ENCODE measurements at places on chromosomes 7 and 10.

DNA sequence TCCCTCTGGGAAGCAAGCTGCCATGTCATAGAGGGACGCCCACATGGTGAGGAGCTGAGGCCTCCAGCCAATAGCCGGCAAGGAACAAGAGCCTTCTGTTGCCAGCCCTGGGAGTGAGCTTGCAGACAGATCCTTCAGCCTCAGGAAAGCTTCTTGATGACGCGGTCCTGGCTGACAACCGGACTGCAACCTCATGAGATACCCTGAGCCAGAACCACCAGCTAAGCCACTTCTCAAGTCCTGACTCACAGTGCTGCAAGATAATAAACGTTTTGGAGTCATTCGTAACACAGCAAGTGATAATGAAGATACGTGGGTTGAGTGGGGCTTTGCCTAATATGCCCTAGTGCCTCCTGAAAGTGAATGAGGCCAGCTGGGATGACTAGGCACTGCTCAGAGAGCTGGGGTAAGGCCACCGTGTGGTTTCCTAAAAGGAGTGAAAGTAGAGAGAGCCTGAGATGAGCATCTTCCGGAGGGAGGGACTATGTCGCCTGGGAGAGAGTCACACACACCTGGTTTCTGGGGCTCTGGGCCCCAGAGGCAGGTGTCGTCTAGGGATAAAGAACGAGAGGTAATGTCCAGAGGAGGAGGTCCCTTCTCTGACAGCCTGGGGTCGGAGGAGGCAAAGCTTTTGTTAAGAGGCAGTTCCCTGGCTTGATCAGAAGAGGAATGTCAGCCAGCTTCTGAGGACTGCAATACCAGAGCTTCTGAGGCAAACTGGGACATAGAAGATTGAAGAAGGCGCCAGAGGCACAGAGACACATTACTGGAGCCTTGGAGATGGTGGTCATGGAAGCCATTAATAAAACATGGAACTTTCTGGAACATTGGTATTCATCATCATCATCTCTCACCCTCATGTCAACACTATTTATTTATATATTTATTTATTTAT lies 53.6 kb downstream of the PYROXD2 start:
- no peaks in the 10 kb centered on the region for H3K27me3 ChIP-seq
- H3K4me3 ChIP-seq, result no peak overlapping the region
- no peak overlapping the region for H3K27ac ChIP-seq

- H3K36me3 ChIP-seq, result no peaks in the 10 kb centered on the region
- no peak overlapping the region for H3K4me3 ChIP-seq
- DNase-seq, result no peak
- no peak overlapping the region for H3K27ac ChIP-seq
These were observed 99.8 kb downstream of the KCNMA1 start for GRCh38 chr10:77537720-77538373.

DNA sequence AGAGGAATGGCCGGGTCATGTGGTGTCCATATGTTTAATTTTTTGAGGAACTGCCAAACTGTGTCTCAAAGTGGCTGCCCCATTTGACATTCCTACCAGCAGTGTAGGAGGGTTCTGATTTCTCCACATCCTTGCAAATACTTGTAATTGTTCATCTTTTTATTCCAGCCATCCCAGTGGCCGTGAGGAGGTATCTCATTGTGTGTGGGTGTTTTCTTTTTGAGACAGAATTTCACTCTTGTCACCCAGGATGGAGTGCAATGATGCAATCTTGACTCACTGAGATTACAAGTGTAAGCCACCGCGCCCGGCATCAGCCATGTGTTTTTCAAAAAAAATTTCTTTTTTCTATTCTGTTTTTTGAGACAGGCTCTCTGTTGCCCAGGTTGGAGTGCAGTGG lies 38.7 kb upstream of the DLG5 start:
- H3K4me3 ChIP-seq, result no peak overlapping the region
- H3K27ac ChIP-seq, result no peak overlapping the region
- no peaks in the 10 kb centered on the region for H3K27me3 ChIP-seq
- H3K36me3 ChIP-seq, result no peaks in the 10 kb centered on the region

DNA sequence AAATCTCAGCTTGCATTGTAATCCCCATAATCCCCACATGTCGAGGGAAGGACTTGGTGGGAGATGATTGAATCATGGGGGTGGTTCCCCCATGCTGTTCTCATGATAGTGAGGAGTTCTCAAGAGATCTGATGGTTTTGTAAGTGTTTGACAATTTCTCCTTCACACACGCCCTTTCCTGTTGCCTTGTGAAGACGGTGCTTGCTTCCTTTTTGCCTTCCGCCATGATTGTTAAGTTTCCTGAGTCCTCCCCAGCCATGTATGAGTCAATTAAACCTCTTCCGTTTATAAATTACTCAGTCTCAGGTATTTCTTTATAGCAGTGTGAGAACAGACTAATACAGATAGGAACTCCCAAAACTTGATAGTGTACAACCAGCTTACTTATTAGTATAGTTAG lies 98.6 kb downstream of the CREM start:
- DNase-seq, result no peak
- H3K36me3 ChIP-seq, result no peaks in the 10 kb centered on the region
- peaks cover 3% of the 10 kb centered on the region for H3K4me1 ChIP-seq
- no peaks in the 10 kb centered on the region for H3K27me3 ChIP-seq
- H3K4me3 ChIP-seq, result no peak overlapping the region

- peaks cover 6% of the 10 kb centered on the region for H3K27me3 ChIP-seq
- DNase-seq, result no peak
These were observed 34.6 kb upstream of the HSPA12A start for GRCh38 chr10:116777006-116777405.

- H3K27ac ChIP-seq, result no peak overlapping the region
- H3K4me1 ChIP-seq, result no peaks in the 10 kb centered on the region
- no peaks in the 10 kb centered on the region for H3K27me3 ChIP-seq
These were observed 62.0 kb upstream of the RNF32 start for GRCh38 chr7:156578578-156578940.

DNA sequence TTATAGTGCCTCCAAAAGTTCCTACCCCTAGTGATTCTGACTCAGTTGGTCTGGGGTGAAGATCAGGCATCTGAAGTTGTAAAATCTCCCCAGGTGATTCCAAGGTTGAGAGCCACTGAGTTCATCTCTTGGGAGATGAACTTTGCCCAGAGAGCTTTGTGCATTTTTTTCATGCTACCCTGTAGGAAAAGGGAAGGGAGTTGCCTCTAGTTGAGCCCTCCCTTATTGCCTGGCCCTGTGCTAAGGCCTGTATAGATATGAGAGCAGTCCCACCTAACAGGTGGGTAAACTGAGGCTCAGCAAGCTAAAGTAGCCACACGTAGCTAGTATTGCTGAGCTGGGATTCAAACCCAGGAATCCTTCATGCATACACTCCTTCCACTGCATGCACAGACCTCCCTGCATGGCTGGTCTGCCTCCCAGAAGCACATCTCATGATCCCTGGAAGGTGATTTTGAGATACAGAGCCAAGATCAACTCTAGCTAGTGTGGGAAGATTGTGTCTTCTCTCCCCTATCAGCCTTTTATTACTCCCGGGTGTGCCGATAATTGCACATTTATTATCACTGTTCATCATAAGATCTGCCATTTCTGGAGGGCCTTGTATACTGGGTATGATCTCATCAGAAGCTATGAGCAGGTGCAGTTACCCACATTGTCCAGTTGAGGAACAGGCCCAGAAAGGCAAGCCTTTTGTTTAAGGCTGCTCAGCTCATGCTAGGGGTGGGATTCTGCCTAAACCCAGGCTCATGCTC lies 47.0 kb downstream of the TBATA start:
- DNase-seq, result no peak
- no peaks in the 10 kb centered on the region for H3K27me3 ChIP-seq
- no peak overlapping the region for H3K4me3 ChIP-seq
- H3K4me1 ChIP-seq, result no peaks in the 10 kb centered on the region

DNA sequence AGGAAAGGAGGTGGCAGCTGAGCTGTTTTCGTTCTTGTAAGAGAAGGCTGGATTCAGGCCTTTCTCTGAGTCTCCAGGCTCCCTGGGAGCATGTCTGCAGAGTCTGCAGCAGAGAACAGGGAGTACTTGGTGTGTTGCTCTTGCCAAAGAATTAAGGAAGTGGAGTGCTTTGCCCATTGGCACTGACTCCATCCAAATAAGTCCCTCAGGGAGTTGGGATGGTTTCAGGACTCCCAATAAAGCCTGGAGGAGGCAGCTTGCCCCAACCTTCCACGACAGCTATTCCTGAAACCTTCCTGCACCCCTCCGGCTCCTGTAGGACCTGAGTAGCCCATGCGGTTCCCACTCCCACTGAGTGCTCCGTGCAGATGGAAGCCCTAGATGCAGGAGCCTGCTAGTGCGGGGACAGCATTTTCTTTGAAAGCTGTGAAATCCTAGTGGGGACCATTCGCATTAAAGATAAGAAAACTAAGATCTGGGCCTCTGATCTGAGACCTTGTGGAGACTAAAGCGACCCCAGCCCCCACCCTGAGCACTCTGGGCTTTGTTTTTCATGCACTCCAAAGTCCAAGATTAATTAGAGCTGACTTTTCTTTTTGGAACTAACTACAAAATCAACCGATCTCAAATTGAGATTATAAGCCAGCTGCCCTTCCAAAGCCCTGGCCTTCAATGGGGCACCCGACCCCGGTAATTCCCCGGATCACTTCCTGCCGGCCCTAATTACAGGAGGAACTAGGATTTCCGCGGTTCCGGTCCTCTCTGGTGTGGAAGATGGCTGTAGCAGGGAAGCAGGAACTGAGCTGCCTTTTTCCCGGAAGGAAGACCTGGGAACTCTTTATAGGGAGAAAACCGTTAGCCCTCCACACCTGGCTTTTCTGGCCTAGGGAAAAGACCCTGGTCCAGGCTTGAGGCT lies 110.2 kb downstream of the COL13A1 start:
- no peaks in the 10 kb centered on the region for H3K27me3 ChIP-seq
- no peaks in the 10 kb centered on the region for H3K36me3 ChIP-seq

DNA sequence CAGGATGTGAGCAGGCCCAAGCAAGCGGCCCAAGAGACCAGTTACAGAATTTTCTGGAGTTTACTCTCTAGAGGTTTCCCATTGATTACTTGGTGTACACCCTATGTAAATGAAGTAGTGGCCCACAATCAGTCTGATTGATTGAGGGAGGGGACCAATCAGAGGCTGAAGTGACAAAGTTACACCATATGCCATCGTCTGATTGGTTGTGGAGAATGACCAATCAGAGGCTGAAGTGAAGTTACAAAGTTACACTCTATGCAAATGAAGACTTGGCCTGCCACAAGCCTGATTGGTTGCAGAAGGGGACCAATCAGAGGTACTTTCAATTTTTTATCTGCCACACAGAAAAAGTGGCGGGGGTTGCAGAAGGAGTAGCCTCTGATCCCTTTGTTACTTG lies 83.7 kb downstream of the KIF20B start:
- no peak for DNase-seq
- H3K4me3 ChIP-seq, result no peak overlapping the region
- H3K27ac ChIP-seq, result no peak overlapping the region
- no peaks in the 10 kb centered on the region for H3K36me3 ChIP-seq
- no peaks in the 10 kb centered on the region for H3K27me3 ChIP-seq
- no peaks in the 10 kb centered on the region for H3K4me1 ChIP-seq

GRCh38 chr7:24229481-24230226 lies 54.3 kb upstream of the NPY start:
- no peak overlapping the region for H3K4me3 ChIP-seq
- no peak overlapping the region for H3K27ac ChIP-seq
- H3K27me3 ChIP-seq, result no peaks in the 10 kb centered on the region
- peaks cover 11% of the 10 kb centered on the region for H3K4me1 ChIP-seq
- no peaks in the 10 kb centered on the region for H3K36me3 ChIP-seq

GRCh38 chr7:55348502-55348901 lies 16.6 kb upstream of the LANCL2 start:
- DNase-seq, result no peak
- H3K4me3 ChIP-seq, result no peak overlapping the region
- H3K27me3 ChIP-seq, result no peaks in the 10 kb centered on the region
- no peaks in the 10 kb centered on the region for H3K36me3 ChIP-seq
- no peaks in the 10 kb centered on the region for H3K4me1 ChIP-seq

GRCh38 chr7:29231671-29232232 lies 37.2 kb downstream of the CHN2 start:
- no peak overlapping the region for H3K27ac ChIP-seq
- H3K27me3 ChIP-seq, result no peaks in the 10 kb centered on the region
- no peak overlapping the region for H3K4me3 ChIP-seq
- no peaks in the 10 kb centered on the region for H3K36me3 ChIP-seq

GRCh38 chr10:69868821-69869220 lies 67.1 kb downstream of the COL13A1 start:
- no peak overlapping the region for H3K27ac ChIP-seq
- no peaks in the 10 kb centered on the region for H3K36me3 ChIP-seq
- no peak for DNase-seq
- no peak overlapping the region for H3K4me3 ChIP-seq
- H3K4me1 ChIP-seq, result no peaks in the 10 kb centered on the region

- H3K4me1 ChIP-seq, result no peaks in the 10 kb centered on the region
- H3K36me3 ChIP-seq, result no peaks in the 10 kb centered on the region
- DNase-seq, result no peak
These were observed 21.8 kb upstream of the SMNDC1 start for GRCh38 chr10:110326351-110327032.

DNA sequence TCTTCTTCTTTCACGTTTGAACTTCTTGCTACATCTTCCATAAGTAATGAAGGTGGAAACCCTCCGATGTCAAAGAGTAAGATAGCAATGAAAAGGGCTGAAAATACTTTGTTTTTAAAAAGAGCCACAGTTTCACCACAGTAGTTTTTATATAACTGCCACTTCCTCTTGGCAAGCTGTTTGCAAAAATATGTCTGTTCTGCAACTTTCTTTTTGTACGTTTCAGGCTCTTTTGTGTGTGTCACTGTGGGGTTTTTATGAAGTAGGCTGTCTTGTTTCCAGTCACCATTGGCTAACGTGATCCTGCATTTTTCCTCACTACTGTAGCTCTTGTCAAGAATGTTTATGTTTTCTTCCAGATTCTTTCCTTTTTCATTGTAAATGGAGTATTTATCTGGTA lies 55.6 kb downstream of the SLC16A9 start:
- no peaks in the 10 kb centered on the region for H3K4me1 ChIP-seq
- no peaks in the 10 kb centered on the region for H3K27me3 ChIP-seq
- DNase-seq, result no peak
- H3K27ac ChIP-seq, result no peak overlapping the region

- no peaks in the 10 kb centered on the region for H3K36me3 ChIP-seq
- no peak overlapping the region for H3K27ac ChIP-seq
- H3K27me3 ChIP-seq, result no peaks in the 10 kb centered on the region
- no peaks in the 10 kb centered on the region for H3K4me1 ChIP-seq
These were observed 177.4 kb upstream of the PRR15 start for GRCh38 chr7:29386196-29386765.

DNA sequence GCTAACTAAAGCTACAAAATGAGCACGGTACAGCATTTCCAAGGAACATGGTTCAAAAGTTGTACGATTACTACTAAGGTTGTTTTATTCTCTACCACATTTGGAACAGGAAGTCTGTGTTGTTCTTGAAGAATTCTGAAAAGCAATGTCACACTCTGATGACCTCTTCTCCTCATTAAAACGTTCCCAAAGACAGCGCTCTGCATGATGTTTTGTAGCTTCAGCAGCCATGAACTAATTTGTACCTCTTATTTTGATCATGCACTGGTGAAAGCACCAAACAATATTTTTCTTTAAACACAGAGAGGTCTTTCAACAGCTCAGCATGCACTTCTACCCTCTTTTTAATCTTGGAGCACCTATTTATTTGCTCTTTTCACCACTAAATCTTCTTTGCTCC lies 75.0 kb upstream of the TES start:
- no peaks in the 10 kb centered on the region for H3K27me3 ChIP-seq
- H3K4me1 ChIP-seq, result no peaks in the 10 kb centered on the region
- no peak overlapping the region for H3K27ac ChIP-seq
- no peak for DNase-seq

- no peak overlapping the region for H3K27ac ChIP-seq
- H3K4me3 ChIP-seq, result no peak overlapping the region
- no peaks in the 10 kb centered on the region for H3K27me3 ChIP-seq
- no peaks in the 10 kb centered on the region for H3K36me3 ChIP-seq
- DNase-seq, result no peak
- no peaks in the 10 kb centered on the region for H3K4me1 ChIP-seq
These were observed 26.2 kb upstream of the INPP5A start for GRCh38 chr10:132511121-132512051.

Measured in effector memory CD4-positive, alpha-beta T cell (primary cell).